Anterior cingulate cortex (tissue), 58 donors: ENCODE measurements at places on chromosomes 5 and 9.
A peak's percentile ranks its signal among the peaks of the same experiment; 100 is the strongest.

DNA sequence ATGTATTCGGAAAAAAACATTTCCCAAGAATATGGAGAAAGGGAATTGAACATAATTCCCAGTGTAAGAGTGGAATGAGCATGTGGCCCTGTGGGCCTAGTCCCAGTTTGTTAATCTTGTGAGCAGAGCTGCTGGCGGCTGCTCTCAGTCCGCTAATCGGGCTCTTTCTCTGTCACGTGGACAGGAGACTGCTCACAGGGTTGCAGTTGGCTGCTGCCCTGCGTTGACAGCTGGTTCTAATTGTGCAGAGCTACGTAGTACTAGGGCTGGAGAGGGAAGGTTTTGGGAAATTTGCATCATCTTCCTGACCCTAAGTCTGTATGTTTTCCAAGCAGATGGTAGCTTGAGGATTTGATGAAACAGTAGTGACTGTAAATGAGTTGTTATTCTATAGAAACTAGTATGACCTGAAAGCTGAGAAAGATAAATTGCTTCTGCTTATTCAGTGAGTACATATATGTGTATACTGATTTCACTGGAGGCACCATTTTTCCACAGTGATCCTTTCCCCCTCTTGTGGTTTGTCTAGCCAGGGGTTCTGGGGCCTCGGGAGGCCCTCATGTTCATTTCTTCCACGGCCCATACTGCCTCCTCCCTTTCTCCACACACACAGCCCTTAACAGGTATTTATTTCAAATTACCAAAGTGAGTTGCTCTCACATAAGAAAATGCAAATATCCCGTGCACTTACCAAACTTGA is 100.6 kb downstream of the ANGPTL2 start:
- peak; percentile 78 for DNase-seq

GRCh38 chr5:2562036-2562435 is 189.4 kb downstream of the IRX2 start:
- no peak for DNase-seq

DNA sequence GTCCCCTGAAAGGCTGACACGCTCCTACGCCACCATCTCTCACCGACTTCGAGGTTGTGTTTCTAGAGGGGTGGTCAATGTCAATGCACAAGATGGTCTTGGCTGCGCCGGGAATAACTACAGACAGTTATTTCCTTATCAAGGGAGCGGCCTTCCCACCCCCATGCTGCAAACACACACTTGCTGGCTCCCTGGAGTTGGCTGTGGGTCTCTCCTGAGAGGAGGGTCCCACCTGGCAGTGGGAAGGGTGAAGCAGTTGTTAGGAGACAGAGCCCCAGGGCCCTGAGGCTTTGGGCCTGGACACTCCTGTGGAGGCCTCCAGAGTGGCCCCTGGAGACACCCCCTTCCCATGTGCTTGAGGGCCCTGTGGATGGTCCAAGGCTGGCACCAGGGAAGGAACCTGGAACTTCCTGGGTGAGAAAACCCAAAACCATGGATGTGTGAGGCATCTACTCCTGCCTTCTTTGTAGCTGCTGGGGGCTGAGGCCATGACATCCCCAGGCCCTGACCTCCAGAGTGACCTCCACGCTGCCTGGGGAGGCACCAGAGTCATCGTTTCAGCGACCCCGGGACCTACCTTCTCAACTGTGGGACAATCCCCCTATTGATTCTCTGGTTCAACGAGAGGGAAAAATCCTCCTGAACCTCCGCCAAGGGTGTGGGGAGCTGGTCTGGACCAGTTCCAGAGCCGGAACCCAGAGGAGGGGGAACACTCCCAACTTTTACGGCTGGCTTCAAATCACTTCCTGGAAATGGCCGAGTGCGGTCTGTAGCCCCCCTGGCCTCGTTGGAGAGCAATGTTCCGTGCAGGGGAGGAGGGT is 101.1 kb upstream of the COL5A1 start:
- no peak for DNase-seq

DNA sequence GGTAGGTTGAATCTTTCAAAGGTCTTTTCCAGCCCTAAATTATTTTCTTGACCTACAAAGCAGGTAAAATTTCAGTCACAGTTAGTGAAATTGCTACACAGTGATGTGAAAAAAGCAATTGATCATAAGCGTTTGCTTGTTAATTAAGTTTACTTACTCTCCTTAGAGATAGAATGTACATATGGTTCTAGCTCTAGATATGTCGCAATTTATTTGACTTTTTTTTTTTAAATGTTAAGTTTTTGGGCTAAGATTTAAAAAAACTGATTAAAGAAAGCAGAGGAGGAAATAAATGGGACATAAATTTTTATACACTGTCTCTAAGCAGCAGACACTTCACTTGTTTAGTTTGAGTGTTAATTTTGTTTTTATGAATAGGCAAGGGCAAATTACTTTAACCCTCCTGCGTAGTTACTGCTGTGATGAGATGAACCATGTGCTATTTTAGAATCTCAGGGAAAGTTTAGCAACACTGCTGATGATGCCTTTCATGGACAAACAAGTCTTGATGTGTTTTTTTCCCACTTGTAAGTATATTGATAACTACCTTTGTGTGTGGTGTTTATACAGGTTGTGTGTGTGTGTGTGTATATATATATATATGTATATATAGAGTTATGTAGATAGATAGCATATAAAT is 38.3 kb upstream of the FAM120AOS start:
- no peak for DNase-seq

DNA sequence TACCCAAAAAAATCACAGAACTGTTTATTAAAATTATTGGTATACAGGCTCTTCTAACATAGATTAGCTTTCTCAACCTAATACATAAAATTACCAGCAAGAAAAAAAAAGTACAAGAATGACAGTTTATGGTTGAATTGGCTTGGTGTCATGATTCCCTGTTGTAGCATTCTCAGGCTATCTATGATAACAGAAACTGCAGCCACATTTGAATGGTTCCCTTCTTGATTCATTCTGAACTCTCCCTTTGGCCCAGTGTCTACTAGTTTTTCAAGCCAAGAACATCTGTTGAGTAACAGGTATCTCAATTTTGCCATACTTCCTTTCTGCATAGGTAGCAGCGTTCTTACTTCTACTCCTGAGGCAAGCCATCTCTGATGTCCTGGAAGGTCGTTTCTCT is 3.0 kb downstream of the SPIN1 start:
- DNase-seq: no peak

DNA sequence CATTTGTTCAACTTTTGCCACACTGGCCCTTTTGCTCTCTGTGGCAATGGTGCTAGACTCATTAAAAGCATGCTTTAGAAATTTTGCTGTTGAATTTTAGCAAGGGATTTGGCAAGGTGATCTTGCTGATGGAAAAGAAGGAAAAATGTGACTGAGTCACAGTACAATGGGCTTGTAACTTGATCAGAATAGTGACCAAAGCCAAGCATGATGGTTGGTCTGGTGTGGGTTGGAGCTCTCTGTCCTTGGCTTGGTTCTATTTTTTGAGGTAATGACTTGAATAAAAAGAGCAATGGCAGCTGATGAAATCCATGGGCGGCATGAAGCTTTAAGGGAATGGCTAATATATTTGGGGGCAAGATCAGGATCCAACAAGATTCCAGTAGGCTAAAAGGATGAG is 114.4 kb upstream of the ZNF366 start:
- no peak for DNase-seq

GRCh38 chr9:96482476-96482875 is 32.5 kb downstream of the HABP4 start:
- DNase-seq: no peak

DNA sequence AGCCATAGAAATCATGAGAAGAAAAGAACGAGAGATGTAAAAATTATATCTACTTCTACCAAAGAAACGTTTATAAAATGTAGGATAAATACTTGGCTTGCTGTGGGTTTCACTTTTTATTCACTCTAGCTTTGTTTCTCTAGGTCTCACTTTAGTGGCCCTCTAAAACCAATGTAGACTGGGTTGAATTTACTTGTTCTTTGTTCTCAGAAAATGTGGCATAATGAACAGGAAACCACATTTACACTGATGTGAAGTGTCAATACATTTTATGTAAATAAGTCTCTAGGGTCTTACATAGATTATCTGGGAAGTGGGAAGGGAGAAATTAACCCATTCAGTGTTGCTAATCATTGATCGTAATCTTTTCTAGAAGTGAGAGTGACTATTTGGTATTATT is 58.9 kb downstream of the PLPPR1 start:
- DNase-seq: no peak

GRCh38 chr9:114282926-114283325 is 40.0 kb upstream of the ORM1 start:
- DNase-seq: no peak

DNA sequence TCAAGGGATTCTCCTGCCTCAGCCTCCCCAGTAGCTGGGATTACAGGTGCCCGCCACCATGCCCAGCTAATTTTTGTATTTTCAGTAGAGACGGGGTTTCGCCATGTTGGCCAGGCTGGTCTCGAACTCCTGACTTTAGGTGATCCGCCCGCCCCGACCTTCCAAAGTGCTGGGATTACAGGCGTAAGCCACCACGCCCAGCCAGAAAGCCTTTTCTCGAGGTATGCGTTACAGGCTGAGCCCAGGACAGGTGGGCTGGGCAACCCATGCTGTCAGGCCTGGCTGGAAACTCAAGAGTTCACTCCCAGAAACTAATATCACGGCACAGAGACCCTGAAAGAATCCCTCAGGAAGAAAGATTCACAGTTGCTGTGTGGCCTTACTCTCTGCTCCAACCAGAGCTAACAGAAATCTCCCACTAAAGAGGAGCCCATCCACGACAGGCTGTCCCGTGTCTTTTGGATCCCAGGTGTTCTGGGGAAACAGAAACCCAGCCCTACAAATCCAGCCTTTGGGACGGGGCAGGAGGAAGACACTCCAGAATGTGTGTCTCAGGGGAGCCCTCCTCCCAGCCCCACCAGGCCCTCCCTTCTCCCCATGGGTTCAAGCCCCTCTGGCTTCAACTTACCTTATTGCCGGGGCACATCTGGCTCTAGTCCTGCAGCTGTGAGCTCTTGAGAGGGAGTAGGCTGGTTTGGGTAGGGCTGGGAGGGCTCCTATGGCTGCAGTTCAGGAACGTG is 400 bp downstream of the TIFAB start:
- DNase-seq: no peak

- DNase-seq: no peak
Measured at GRCh38 chr5:43268188-43268820, 44.9 kb downstream of the HMGCS1 start.

GRCh38 chr9:112443200-112443599 is 43.4 kb upstream of the KIAA1958 start:
- no peak for DNase-seq
